ENCODE measurements at places on chromosomes 13 and 19.

DNA sequence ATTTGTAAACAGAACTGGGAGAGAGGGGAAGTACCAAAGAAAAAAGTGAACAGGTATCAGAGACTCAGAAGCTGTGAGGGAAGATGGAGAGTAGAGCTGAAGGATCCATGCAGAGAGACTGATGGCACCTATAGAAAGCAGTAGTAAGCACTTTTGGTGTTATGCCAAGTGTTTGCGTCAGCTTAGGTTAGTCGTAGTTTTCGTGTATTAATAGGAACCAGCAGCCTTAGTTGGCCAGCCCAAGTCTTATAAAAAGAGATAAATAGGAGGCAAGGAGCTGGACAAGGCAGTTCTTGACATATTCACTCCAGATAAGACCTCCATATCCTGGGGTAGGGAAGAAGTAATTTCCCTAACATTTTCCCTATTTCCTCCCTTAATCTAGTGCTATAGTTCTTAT, 214.2 kb downstream of the OXGR1 start:
- H3K4me3 ChIP-seq, result no peak overlapping the region
- H3K36me3 ChIP-seq, result no peaks in the 10 kb centered on the region
- no peaks in the 10 kb centered on the region for H3K4me1 ChIP-seq
- no peak overlapping the region for H3K27ac ChIP-seq
- H3K27me3 ChIP-seq, result no peaks in the 10 kb centered on the region
- DNase-seq, result no peak

DNA sequence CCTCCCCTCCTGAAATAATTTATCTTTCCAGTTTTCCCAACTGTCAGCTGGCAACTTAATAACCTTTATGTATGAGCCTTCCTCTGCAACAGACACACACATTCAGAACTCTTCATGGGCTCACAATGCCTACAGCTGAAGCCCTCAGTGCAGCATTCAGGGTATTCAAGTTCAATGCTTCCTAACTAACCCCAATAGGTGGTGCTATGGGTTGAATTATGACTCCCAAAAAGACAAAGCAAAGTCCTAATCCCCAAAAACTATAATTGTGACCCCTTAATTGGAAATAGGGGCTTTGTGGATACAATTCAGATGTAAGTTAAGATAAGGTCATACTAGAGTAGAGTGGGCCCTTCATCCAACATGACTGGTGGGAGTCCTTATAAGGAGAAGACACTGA, 202.2 kb downstream of the SUCLA2 start:
- H3K27me3 ChIP-seq, result no peaks in the 10 kb centered on the region
- no peaks in the 10 kb centered on the region for H3K36me3 ChIP-seq
- no peak for DNase-seq
- H3K4me3 ChIP-seq, result no peak overlapping the region

- H3K36me3 ChIP-seq, result no peaks in the 10 kb centered on the region
- no peak for DNase-seq
- H3K4me1 ChIP-seq, result no peaks in the 10 kb centered on the region
- no peaks in the 10 kb centered on the region for H3K27me3 ChIP-seq
- H3K27ac ChIP-seq, result no peak overlapping the region
These were observed 1450.5 kb downstream of the EFNB2 start for GRCh38 chr13:105084931-105085330.

DNA sequence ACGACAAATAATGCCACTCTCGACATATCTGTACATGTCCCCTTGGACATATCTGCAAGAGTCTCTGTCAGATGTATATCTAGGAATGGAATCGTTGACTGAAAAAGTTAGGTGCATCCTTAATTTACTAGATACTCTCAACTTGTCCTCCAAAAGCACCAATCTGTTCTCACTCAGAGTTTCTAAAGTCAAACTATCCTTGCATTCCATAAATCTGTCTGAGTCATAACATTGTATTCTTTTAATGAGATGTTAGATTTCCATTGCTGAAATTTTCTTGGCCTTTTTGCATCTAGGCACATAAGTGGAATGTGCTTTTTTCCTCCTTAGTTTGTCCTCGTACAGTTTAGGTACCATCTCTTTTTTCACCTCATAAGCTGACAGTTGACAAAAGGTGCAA, 139.8 kb downstream of the PTPRS start:
- H3K27ac ChIP-seq, result no peak overlapping the region
- no peak for DNase-seq
- H3K36me3 ChIP-seq, result peaks cover 3% of the 10 kb centered on the region

- H3K27ac ChIP-seq, result no peak overlapping the region
- no peak overlapping the region for H3K4me3 ChIP-seq
- H3K4me1 ChIP-seq, result no peaks in the 10 kb centered on the region
- H3K27me3 ChIP-seq, result no peaks in the 10 kb centered on the region
These were observed 565.1 kb downstream of the LIG4 start for GRCh38 chr13:107650081-107650701.

DNA sequence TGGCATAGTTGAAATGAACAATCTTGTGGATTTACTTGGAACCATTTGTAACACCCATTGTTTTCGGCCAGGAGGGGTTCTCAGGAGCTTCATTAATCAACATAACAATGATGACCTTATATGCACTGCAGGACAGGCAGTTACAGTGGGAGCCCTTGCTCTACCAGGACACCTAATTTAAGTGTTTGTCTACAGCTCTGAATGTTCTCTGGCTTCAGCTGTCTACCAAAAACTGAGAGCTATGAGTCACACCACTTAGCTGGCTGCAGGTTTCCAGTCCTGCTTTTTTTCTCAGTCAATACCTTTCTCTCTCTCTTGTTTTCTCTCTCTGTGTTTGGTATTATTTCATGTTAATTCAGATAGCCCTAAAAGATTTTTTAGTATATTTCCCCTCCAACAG, 105.4 kb upstream of the MBNL2 start:
- no peak overlapping the region for H3K4me3 ChIP-seq
- H3K27ac ChIP-seq, result no peak overlapping the region
- no peak for DNase-seq
- H3K4me1 ChIP-seq, result peaks cover 3% of the 10 kb centered on the region

GRCh38 chr19:10143681-10144080, 24.0 kb upstream of the EIF3G start:
- H3K27me3 ChIP-seq, result no peaks in the 10 kb centered on the region
- H3K4me1 ChIP-seq, result peaks cover 49% of the 10 kb centered on the region
- H3K27ac ChIP-seq, result peak overlapping the region; percentile 90
- peak overlapping the region; percentile 36 for H3K4me3 ChIP-seq

GRCh38 chr19:42942187-42942789, 5.3 kb upstream of the PSG7 start:
- no peaks in the 10 kb centered on the region for H3K4me1 ChIP-seq
- no peak overlapping the region for H3K27ac ChIP-seq
- DNase-seq, result peak; percentile 24
- H3K4me3 ChIP-seq, result no peak overlapping the region
- H3K36me3 ChIP-seq, result no peaks in the 10 kb centered on the region

GRCh38 chr13:76879203-76879882, 6.9 kb downstream of the KCTD12 start:
- DNase-seq, result peak; percentile 75
- peak overlapping the region; percentile 72 for H3K27ac ChIP-seq
- H3K27me3 ChIP-seq, result peaks cover 3% of the 10 kb centered on the region
- H3K4me3 ChIP-seq, result peak overlapping the region; percentile 63
- H3K4me1 ChIP-seq, result peaks cover 32% of the 10 kb centered on the region

- H3K27me3 ChIP-seq, result no peaks in the 10 kb centered on the region
- DNase-seq, result no peak
- H3K4me1 ChIP-seq, result no peaks in the 10 kb centered on the region
- H3K4me3 ChIP-seq, result no peak overlapping the region
- H3K27ac ChIP-seq, result no peak overlapping the region
- no peaks in the 10 kb centered on the region for H3K36me3 ChIP-seq
These were observed 1135.9 kb upstream of the PCDH20 start for GRCh38 chr13:62551588-62551987.

All from activated CD8-positive, alpha-beta T cell treated with anti-CD3 and anti-CD28 coated beads, Interleukin-2, amount 10 ng/mL, durations not matched to agents 7 days and 5 days (primary cell).